Heart right ventricle (tissue), 16 donors: ENCODE measurements at places on chromosomes 11 and 22. TPM values are rescaled to one million over a fixed set of nuclear protein-coding genes. Genes with fewer than 3 reads are reported as not detected.

- DNase-seq: peak; percentile 17
Observed at GRCh38 chr11:126716456-126717083, 284.0 kb downstream of the KIRREL3 start.

DNA sequence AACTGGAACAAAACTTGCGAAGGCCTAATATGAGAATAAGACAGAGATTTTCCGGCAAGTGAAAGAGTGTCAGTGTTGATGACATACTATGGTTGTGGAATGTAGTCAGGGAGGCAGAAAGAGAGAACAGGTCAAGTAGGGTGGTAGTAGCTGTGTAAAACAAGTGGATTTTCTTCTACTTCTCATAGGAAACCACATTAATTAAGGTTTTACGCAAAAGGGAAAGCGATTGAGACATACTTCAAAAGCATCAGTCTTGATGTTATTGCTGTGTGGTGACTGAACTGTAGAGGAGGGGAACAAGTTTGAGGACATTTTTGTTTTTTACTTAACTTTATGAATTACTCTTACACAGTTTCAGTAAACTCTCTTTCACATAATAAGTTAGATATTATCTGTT is 186.0 kb upstream of the CNTN5 start:
- DNase-seq: no peak

Gene ARVCF
- total RNA-seq: 31.1 TPM

DNA sequence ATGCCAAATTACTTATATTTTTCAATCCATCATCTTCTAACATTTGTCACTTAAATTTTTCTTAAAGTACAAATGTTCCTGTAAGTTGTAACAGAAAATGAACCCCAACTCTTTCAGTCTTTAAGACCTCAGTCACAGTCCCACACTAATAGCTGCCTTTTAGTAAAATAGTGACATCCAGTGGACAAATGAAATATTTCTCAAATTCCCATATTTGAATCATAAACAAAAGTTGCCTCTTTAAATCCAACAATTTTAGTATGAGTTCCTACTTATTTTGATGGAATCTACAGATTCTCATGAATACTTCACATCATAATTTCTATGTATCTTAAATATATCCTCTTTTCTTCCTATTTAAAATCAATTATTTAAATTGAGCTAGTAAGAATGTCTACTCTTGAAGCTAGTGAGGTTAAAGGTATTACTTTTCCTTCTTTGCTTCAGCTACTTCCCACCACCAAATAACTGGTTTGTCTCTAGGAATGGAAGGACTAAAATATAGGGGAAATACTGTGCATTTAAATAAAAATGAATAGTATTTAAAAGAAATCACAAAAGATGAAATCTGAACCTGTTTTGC is 9.2 kb downstream of the LIN7C start:
- no peak for DNase-seq

DNA sequence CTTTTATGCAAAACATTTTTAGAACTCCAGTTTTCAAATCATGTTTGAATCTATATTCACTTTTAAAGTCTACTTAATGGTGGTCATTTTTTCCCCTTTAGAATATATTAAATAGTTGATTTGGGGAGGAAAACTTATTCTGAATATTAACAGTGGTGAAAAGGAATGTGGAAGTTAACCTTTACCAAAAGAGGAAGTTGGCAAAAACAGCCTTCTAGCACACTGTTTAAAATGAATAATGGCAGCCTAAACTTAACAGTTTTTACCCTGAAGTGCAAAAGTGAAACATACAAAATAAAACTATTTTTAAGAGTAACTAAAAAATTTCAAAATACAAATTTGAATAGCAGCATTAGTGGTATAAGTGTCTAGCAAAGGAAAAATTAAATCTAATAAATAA is 86.4 kb downstream of the GRK3 start:
- DNase-seq: no peak

GRCh38 chr11:16997624-16998023 is 16.6 kb downstream of the PLEKHA7 start:
- DNase-seq: no peak

Gene CDHR5
- not detected for total RNA-seq

DNA sequence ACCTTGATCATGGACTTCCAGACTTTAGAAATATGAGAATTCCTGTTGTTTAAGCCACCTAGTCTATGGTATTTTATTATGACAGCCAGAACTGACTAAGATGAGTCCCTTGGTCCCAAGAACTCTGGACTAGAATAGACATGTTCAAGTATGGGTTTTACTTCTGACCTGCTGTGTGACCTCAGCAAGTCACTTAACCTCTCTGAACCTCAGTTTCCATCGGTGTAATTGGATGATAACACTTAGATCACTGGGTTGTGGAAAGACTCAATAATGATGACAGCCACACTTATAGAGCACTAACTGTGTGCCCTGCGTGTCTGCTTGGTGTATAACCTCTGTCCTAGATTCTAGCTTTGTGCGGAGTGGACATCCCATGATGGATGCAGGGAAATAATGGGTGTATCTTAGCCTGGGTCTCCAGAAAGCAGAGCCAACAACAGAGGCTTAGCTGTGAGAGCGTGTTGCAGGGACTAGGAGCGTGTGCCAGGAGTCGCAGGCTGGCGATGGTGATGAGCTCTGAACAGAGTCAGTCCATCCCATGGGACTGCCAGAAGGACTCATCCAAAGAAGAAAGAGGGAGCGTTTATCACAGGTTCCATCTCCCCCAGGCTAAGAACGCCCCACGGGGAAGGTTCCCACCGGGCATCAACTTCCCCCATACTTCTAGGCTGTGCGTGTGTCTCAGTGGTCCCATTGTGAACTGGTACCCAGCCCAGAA is 93.2 kb upstream of the TP53I11 start:
- DNase-seq: no peak

GRCh38 chr22:20750461-20751184 is 23.3 kb upstream of the SERPIND1 start:
- DNase-seq: peak; percentile 56

DNA sequence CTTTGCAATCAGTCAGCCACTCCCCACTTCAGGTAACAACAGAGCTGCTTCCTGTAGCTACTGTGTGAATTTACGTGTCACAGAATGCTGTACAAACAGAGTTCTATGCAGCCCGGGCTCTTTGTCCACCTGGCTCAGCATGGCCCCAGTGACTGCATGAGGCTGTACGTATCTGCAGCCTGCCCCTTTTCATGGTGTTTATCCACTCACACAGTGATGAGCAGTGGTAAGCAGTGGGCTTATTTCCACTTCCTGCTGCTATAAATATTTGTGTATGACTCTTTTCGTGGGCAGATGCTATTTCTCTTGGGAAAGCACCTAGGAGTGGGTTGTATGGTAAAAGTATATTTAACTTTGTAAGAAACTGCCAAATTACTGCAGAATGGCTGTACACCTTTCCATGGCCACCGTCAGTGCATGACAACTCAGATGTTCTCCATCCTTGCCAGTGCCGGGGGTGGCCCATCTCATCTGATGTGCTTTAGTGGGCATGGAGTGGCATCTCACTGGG is 43.3 kb downstream of the MYEOV start:
- DNase-seq: no peak

Gene YAP1
- total RNA-seq: 60.2 TPM

GRCh38 chr11:58028687-58029411 is 1.9 kb upstream of the OR6Q1 start:
- DNase-seq: no peak

Gene OR10D3
- total RNA-seq: not detected

- DNase-seq: no peak
Observed at GRCh38 chr11:121634889-121635288, 182.1 kb upstream of the SORL1-AS1 start.

- DNase-seq: no peak
Observed at GRCh38 chr11:121800731-121801393, 315.2 kb downstream of the BLID start.

GRCh38 chr11:2653198-2653551 is 46.6 kb downstream of the KCNQ1OT1 start:
- no peak for DNase-seq

DNA sequence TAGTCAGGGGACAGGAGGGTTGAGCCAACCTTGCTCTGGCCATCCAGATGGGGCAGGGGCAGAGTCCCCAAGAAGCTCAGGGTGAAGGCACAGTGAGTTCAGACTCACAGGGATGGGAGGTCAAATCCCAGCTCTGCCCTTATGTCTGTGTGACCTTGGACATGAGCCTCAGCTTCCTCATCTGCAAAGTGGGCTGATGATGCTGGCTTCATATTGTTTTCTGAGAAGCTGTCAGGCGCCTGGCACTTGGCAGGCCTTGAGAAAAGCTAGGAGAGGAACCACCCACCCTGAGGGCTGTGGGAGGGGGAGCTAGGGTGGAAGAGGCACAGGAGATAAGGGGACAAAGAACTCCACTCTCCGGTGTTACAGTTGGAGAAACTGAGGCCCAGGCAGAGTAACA is 23.6 kb downstream of the CYTH4 start:
- no peak for DNase-seq

Gene SCN4B
- 10.8 TPM for total RNA-seq

Gene DDB1
- 130 TPM for total RNA-seq

Gene DUSP8
- 11.4 TPM for total RNA-seq

GRCh38 chr11:1205121-1205986 is 17.5 kb upstream of the MUC5B start:
- DNase-seq: no peak

- DNase-seq: no peak
Observed at GRCh38 chr22:43476341-43476740, 64.5 kb downstream of the MPPED1 start.

Gene APOL3
- total RNA-seq: 24.1 TPM

Gene GVQW3
- 1.3 TPM for total RNA-seq

- no peak for DNase-seq
Observed at GRCh38 chr11:96038046-96038445, 114.1 kb upstream of the MTMR2 start.

DNA sequence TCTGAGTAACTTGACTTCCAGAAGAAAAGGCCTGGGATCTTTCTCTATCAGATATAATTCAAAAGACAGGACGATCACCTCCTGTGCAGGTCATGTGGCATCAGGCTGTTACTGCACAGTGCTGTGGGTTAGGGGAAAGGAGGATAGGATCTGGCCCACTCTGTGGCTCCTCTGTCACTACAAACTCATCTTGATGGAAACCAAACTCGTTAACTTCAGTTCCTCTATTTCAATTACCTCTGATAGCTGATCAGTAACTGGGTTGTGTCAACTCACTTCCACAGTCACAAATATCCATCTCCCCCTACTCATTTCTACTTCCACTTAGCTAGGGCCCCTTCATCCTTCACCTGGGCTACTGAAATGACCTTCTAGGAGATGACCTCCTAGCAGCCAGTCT is 95.2 kb downstream of the RCN1 start:
- DNase-seq: no peak

DNA sequence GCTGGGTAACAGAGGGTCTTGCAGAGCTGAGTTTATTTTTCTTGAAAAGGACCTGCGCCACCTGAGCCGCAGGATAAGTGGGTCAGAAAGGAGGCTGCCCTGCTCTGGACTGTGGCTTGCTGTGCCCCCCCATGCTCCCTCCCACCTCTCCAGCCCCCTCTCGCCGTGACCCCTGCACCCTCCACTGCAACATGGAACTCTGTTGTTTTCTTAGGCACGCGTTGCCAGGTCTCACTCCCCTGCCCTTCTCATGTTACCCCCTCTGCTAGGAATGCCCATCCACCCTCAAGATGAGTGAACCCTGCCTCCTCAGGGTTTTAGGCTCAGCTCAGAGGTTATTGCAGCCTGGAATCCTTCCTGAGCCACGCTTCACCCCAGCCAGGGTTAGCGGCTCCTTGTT is 10.8 kb downstream of the ETS1 start:
- DNase-seq: no peak

Gene HEPN1
- total RNA-seq: not detected

- no peak for DNase-seq
Observed at GRCh38 chr22:49011769-49012648, 815.7 kb downstream of the BRD1 start.

Gene FAM180B
- 0.19 TPM for total RNA-seq

GRCh38 chr11:129645943-129646342 is 169.7 kb upstream of the TMEM45B start:
- no peak for DNase-seq

GRCh38 chr11:10117709-10118351 is 176.2 kb downstream of the SBF2 start:
- no peak for DNase-seq

Gene OR52H1
- not detected for total RNA-seq

GRCh38 chr11:13486926-13487660 is 8.7 kb downstream of the PTH start:
- peak; percentile 72 for DNase-seq

Gene RIMBP3B
- not detected for total RNA-seq

Gene PRPF19
- 39.7 TPM for total RNA-seq

Gene ZW10
- 7.9 TPM for total RNA-seq

GRCh38 chr22:47835726-47836125 is 1073.3 kb downstream of the TBC1D22A start:
- no peak for DNase-seq

DNA sequence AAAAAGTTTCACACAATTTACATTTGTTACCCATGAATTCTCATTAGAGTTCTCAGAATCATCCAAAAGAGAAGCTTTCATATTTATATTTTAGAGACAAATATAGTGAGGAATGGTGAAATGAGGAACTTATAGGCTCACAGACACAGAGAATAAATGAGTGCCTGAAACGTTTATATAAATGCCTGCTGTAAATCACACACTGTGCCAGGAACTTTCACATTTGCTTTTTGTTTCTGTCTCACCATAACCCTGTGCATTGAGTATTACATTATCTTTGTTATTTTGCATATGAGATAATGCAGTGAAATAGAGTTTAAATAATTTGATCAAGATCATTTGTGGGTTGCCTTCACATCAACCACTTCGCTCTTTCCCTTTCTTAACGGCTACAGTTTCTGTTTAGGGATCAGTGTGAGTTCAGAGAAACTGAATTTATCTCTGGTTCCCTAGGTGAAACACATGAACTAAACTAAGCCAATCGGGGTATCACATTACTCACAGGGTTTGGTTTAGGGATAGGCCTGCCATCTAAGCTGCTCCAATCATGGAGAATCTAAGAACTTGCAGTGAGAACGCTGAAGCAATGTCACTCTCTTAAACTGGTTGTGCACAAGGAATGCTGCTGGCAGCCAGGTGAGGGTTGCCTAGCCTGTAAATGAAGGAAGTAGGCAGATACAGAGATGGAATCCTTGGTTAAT is 1339.2 kb upstream of the TENM4 start:
- no peak for DNase-seq

DNA sequence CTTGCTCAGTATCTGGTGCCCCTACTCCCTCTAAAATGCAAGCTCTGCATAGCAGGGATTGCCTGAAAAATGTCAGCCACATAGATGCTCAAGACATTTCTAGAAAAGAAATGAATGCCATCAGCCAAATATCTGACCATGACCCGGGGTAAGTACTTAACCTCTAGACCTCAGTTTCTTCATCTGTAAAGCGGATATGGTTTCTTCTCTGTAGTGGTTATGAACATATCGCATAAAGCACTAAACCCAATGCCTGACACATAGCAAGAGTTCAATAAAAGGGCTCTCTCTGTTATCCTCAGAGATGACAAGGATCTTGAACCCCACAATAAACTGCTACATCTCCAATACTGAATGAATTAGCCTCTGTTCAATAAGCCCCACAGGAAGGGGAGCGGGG is 122.6 kb downstream of the ABTB2 start:
- DNase-seq: no peak

Gene WT1
- total RNA-seq: 3.3 TPM

Gene OR52N5
- not detected for total RNA-seq

Gene IRAG1
- total RNA-seq: 4.4 TPM

GRCh38 chr11:70494559-70495350 is 96.4 kb downstream of the CTTN start:
- DNase-seq: no peak
